ENCODE measurements at places on chromosomes 16 and 17.

GRCh38 chr16:66620429-66620795 is 15.9 kb downstream of the CMTM3 start:
- no peak for DNase-seq

DNA sequence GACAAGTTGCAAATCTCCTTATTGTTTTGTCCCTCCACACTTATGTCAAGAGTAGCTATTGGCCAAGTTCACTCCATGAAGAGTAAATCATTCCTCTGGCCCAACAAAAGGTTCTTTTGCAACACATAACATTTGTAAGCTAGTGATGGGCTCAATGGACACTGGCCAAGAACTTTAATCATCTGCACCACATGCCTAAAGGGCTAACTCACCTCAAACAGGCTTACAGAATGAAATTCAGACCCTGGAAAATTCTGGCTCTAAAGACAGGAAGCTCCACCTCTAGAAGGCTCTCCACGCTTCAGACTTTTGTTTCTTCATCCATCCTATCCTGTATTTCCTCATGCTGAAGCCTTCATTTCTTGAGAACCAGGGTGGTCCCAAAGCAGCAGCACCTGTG is 10.9 kb upstream of the ANKFN1 start:
- no peak for DNase-seq

DNA sequence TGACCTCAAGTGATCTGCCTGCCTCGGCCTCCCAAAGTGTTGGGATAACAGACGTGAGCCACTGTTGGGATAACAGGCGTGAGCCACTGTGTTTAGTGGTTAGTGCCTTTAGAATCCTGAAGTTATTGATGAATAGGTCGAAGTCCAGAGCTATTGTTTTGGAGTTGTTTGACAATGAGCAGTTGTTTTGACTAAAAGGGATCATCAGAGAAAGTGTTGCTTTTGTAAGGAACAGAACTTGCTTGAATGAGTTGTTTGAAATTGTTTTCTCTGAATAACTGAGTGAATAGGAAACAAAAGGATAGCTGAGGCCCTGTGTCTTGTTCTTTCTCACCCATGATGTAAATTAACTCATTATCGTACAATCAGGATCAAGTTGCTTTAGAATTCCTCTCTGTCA is 46.6 kb downstream of the PRPSAP2 start:
- DNase-seq: no peak

DNA sequence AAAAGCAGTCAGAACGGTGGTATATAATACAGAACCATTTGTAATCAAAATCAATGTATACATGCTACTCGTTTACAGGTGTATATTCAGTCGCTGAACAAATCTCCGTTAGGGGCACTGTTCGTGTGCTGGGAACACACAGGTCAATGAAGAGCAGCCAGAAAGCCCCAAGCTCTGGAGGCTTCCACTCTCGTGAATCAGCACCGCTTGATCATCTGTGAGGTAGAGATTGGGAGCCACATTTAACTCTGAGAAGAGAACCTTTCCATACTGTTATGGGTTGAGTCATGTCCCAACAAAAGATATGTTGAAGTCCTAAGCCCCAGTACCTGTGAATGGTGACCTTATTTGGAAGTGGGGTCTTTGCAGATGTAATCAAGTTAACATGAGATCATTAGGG is 5.4 kb upstream of the CYTH1 start:
- no peak for DNase-seq

DNA sequence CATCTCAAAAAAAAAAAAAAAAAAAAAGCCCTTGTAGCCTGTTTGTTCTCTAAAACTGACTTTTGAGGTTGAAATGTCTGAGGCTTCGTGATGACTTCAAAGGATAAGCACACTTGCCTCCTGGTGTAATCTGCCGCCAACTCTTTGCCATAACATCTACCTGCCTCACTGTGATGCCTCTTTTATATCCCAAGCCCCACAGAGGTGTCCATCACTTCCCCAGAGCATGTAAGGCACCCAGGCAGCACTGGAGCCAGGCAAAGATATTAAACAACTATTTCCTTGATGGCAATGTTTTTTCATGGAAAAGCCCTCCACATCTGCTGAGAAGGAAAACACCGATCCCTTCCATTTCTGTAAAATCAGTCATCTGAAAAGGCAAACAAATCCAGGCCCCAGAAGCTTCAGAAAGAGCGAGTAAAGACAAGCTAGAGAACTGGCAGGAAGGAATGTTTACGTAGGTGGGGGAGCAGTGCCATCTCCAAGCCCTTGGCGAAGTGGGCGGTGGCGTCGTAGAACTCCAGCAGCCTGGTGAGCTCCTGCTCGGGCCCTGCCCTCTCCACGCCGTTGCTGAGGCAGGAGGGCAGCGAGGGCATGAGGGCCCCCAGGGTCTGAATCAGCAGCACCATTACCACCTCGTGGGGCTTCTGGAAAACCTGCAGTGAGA is 28.6 kb downstream of the COG7 start:
- DNase-seq: no peak

GRCh38 chr17:36048066-36048465 is 16.0 kb upstream of the CCL18 start:
- DNase-seq: no peak

- no peak for DNase-seq
These were observed 38.8 kb downstream of the BAHCC1 start for GRCh38 chr17:81434072-81434471.

- DNase-seq: no peak
These were observed 77.2 kb downstream of the FTO start for GRCh38 chr16:53781023-53781605.

DNA sequence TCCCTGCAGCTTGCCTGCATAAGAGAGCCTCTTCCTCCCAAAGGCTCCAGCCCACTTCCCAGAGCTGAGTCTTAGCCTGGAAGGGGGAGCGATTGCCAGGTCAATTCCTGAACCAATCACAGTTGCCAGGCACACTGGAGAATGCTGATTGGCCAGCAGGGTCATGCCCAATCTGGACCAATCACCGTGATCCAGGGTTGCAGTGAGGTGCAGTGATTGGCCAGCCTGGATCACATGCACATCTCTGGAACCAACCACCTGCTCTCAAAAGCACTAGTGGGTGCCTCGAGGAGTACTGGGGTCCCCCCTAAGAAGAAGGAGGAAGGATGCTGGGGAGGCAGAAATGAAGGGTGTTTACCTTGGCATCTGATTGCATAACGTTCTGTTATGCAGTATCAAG is 18.4 kb downstream of the NAGPA start:
- no peak for DNase-seq

DNA sequence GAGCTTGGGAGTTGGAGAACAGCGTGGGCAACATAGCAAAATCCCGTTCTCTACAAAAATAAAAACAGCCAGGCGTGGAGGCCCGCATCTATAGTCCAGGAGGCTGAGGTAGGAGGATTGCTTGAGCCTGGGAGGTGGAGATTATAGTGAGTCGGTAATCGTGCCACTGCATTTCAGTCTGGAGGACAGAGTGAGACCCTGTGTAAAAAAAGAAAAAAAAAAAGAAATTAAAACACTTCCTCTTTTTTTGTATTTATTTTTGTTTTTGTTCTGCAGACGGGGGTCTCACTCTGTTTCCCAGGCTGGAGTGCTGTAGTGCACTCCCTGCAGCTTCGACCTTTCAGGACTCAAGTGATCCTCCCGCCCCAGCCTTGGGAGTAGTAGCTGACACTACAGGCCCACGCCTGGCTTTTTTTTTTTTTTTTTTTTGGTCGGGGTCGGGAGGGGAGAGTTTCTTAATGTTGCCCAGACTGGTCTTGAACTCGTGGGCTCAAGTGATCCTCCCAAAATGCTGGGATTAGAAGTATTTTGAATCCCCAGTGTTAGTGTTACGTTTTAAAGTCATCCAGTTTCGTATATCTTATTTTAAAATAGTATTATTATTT is 1.5 kb downstream of the IST1 start:
- no peak for DNase-seq

GRCh38 chr17:49843774-49844350 is 4.0 kb downstream of the TAC4 start:
- DNase-seq: no peak

DNA sequence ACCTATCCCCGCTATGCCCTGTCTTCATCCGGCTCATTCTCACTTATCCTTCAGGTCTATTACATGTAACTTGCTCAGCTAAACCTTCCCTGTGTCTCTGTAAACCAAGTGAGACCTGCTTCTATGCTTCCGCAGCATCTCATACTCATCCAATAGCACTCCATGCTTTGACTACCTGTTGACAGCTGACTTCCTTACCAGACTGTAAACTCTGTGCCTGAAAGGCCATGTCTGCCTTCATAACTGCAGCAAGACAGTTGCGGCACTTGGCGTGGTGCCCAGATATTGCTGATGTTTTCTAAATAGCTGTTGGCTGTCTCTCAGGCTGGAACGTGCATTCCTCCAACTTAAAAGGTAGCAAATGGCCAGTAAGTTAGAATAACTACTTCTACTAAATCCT is 1.8 kb upstream of the OR1E1 start:
- DNase-seq: no peak

- peak; percentile 90 for DNase-seq
These were observed at the start of gene PCYT2 for GRCh38 chr17:81911277-81911961. Gene PCYT2, minus strand, starts transcription at chr17:81911399. Its CDS starts 44 bp downstream, at chr17:81911355.

DNA sequence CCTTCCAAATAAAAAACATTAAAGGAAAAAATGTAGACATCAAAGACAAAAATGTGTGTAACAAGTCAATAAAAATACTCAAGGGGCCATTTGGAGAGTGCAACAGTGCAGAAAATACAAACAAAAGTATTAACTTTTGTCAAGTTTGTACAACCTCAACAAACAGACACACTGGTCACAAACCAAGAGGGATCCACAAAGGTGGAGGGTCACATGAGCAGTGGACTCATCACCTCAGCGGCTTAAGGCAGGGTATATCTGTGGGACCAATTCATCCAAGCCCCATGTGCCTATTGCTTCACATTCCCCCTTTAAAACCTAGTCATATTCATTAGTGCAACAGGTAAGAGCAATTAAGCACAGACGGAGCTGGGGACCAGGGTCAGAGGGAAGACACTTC is 45.2 kb downstream of the DCUN1D3 start:
- no peak for DNase-seq

- DNase-seq: no peak
These were observed 67.9 kb downstream of the ZZEF1 start for GRCh38 chr17:4074831-4075495.

DNA sequence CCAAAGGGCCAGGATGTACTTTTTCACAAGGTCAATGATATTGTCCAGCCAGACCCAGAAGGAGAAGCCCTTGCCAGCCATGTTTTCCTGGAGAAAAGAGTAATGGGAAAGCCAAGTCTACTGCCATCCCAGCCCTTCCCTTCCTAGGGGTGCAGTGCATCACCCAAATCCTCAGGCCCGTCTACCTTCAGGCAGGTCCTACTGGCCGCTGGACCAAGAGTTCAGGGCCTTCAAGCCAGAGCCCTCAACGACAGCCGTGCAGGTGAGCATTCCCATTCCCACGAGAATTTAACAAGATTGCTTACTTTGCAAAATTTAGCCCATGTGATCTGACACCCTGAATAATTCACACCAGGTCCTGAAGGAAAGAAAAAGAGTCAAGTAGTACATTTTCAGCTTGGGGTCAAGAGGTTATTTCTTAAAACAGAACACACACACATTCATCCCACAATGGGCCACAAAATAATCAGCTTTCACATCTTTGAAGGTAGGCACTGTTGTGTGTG is 35.0 kb downstream of the STAT5A start:
- no peak for DNase-seq

- peak; percentile 28 for DNase-seq
These were observed 740 bp upstream of the ATP6V0D1 start for GRCh38 chr16:67481561-67482232.

- no peak for DNase-seq
These were observed 97.2 kb downstream of the NOG start for GRCh38 chr17:56690441-56691291.

DNA sequence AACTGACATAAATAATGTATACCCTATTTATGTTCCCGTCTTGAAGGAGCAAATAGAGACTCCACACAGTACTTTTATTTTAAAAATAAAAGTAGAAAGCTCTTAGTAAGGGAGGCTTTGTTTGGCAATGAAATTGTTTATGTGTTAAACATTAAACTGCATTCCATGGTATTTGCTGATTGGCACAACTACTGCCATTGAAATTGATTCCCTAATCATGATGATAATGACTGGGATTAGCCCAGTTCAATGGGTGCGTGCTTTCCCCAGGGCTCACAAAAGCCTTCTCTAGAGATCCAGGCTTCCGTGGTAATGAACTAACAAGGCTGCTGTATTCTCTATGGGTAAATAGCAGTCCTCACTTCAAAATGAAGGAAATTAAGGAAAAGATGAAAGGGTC is 67.5 kb downstream of the GPRC5B start:
- DNase-seq: no peak

DNA sequence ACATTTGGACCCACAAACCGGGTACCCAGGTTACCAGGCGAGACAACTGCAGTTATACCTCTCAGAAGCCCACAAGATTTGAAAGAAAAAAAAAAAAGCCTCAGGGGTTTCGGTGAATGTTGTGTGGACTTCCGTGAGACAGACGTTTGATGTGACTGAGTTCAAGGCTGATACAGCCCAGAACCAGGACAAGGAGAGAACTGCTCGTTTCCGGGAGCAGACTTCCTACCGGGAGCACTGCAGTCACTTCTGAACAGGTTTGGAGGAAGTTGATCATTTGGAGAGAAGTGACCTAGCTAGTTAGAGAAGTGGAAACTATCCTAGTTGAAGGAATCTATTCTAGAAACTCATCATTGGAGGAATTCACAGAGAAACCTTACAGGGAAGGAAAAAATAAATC is 847 bp downstream of the CKLF start:
- no peak for DNase-seq

GRCh38 chr16:88884569-88885271 is 18.3 kb upstream of the PABPN1L start:
- DNase-seq: no peak

DNA sequence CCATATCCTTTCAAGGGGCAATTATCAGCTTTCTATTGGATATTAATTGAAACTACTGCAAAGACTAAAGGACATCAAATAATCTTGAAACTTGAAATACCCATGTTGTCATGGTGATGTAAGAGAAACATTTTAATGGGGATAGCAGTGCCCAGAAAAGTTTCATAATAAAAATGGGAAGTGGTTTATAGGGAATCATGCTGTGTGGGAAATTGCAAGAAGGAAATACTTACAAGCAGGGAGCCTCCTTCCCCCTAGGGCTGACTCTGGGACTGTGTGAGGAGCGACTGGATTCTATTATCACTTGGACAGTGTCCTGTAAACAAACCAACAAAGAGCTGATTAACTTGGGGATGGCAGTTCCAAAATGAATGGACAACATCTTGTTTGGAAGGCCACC is 1393.1 kb upstream of the GOT2 start:
- DNase-seq: no peak

DNA sequence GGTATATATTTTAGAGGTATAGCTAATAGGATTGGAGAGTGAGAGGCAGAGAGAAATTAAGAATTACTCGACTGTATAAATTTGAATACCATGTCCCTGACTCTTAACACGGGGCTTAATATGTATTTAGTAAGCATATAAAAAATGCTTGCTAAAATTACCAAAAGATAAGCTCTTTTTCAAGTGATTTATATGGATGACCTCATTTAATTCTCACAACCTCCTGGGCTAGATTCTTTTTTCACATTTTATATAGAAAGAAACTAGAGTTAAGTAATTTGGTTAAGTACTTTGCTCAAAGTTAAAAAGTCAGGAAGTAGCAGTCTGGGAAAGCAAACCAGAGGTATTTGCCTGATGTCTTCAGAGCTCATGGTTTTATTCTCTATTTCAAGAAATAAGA is 963.5 kb upstream of the SOX9 start:
- DNase-seq: no peak

Measured in stimulated activated CD8-positive, alpha-beta memory T cell treated with anti-CD3 and anti-CD28 coated beads, Interleukin-2, amount 100 ng/mL, for 48 hours (primary cell).